ENCODE measurements at places on chromosomes 2 and 18. TPM values are rescaled to one million over a fixed set of nuclear protein-coding genes. Genes with fewer than 3 reads are reported as not detected.

GRCh38 chr2:45706033-45706432 is 54.6 kb downstream of the PRKCE start:
- DNase-seq = no peak

The RAB17 gene
- 2.4 TPM for total RNA-seq

The SNORC gene
- 0.46 TPM for total RNA-seq

- DNase-seq = no peak
Measured at GRCh38 chr2:26126074-26126473, 46.8 kb upstream of the GAREM2 start.

DNA sequence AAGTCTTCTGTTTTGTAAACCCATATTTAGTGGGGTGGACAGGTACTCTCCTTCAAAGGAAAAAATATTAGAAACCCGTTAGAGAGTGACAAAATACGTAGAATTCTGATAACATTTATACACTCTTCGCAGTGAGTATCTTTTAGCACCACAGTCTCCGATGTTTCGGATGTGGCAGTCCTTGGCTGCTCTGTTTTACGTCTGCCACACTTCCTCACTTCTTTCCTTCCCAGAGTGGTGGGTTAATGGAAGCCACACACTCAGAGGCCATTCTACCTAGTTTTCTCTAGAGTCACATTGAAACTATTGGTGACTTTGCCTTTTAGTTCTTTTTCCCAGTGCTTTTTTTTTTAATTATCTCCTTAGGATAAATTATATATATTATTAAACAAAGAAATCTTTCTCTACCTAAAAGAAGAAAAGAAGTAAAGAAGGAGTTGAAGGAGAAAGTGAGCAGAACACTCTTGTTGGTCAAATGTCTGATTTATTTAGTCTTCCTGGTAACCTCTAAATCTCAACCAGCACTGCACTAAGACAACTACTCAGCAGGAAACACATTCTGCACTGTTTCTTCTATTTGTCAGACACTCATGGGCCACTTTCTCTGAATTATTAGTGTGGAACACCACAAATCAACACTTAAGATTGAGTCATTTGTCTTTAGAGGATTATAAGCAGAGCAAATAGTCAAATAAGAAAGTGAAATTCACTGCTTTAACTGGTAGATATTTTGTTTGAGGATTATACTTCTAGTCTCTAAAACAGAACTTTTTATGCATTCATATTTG is 451.3 kb upstream of the TMEFF2 start:
- DNase-seq = no peak

GRCh38 chr2:112220831-112221230 is 34.0 kb downstream of the ZC3H8 start:
- DNase-seq = no peak
